Vagina (tissue), 2 donors: ENCODE measurements at places on chromosomes 4 and X.

GRCh38 chr4:157961229-157961990, 211.4 kb downstream of the GASK1B start:
- DNase-seq, result no peak

DNA sequence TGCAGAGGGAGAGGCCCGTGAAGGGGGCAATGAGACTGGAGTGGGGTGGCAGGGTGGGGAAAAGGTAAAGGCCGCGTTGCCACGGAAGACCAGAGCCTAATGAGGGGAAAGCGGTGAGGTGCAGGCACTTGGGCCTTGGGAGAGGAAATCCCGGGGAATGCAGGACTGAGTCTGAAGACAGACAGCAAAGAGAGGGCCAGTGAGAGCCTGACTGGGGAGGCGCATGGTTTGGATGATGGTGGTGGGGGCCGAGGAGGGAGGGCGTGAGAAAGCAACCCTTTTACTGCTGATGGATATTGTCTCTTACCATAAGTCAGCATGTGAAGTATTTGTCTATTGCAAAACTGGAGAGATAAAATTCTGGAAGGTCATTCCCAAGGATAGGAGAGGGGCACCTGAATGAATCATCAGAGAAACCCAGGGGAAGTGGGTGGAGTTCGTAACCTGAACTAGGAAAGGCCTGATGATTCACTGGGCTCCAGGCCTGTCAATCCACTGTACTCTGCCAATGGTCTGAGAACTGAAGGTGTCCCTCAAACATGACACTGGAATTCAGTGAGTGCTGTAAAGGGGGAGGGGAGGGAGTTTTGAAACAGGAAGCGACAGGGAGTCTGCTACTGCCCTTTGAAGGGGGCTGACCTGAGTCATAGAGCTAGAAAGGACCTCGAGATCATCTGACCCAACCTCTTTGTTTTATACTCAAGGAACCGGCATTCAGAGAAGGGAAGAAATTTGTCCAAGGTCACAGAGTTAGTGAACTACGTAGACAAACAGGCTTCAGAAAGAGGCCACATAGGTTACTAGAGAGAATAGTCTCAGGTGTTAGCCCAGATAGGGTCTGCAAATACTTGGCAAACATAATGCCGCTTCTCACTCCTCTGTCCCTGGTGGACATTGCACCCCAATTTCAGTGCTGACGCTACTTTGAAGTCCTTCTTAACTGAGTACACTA, 52.2 kb downstream of the NALF2 start:
- DNase-seq, result no peak

- DNase-seq, result no peak
These were observed 7.4 kb downstream of the ANTXR2 start for GRCh38 chr4:80065601-80066000.

DNA sequence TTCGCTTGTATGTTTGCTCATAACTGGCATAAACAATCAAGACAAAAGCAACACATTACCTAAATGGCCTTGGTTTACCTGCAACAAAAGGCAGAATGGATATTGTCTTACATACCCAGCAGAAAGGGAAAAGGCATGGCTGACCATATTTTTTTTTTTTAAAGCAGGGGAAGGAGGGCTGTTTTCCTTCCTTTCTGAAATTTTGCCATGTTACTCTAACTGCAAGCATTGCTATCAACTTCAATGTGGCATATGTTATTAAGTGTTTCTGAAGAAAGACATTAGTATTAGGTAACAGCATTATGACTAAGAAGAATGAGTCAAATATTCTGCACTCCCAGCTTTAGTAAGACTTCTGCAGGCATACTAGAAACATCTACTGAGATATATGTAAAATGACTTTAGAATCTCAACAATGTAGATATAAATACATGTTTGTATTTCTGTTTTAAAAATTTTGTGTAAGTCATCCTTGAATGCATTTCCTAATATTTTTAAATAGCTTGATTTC, 512.6 kb upstream of the FAM241A start:
- DNase-seq, result no peak

DNA sequence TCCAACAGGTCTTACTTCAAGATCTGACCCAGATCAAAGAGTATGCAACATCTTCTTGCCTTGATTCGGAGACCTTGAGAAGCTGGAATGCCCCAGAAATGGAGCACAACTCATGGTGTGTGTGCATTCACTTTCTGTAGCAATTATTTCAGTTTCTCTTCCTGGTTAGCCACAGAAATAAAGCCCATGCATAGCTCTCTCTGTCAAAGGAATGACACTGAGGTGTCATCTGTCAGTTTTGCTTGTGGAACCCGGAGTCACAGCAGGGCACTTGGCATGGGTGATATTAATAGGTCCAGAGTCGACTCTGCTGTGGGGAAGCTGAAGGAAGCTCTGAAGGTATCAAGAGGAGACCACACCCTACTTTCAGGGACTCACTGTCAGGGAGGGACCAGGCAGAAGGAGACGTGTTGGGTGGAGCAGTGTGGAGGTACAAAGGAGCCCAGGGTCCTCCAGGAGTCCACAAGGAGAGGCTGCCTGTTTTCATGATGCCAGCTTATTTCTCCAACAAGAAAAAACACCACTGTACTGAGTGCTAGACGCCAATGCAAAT, 10.7 kb downstream of the CLNK start:
- DNase-seq, result no peak

GRCh38 chr4:74751247-74751646, 43.1 kb downstream of the BTC start:
- no peak for DNase-seq

- no peak for DNase-seq
These were observed 146.6 kb upstream of the PBDC1 start for GRCh38 chrX:76026292-76026691.
